ENCODE measurements at places on chromosomes 16 and 17.

GRCh38 chr17:73690676-73691075 is 46.4 kb upstream of the SDK2 start:
- no peak for DNase-seq

GRCh38 chr17:47318197-47318918 is 5.4 kb upstream of the EFCAB13 start:
- no peak for DNase-seq

DNA sequence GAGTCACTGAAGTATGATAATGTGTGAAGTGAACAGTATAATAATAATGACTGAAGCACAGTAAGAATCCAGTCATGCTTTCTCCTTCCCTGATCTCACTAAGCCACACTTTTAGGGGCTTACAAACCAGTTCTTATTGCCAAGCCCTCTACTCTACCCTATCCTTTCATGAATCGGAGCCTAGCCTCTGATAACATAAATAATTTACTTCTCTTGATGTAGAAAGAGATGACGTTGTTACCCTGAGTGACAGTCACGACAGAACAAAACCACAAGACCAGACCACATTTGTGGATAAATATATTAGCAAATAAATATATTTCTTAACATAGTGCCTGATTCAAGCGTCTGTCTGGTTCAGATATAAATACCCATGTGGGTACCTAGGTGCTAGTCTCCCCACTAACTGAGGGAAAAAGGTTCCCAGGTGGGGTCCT is 1.4 kb upstream of the SUPT4H1 start:
- no peak for DNase-seq

- no peak for DNase-seq
Measured at GRCh38 chr16:67537270-67537635, 8.6 kb downstream of the RIPOR1 start.

GRCh38 chr16:87460936-87461335 is 31.9 kb downstream of the ZCCHC14 start:
- no peak for DNase-seq

DNA sequence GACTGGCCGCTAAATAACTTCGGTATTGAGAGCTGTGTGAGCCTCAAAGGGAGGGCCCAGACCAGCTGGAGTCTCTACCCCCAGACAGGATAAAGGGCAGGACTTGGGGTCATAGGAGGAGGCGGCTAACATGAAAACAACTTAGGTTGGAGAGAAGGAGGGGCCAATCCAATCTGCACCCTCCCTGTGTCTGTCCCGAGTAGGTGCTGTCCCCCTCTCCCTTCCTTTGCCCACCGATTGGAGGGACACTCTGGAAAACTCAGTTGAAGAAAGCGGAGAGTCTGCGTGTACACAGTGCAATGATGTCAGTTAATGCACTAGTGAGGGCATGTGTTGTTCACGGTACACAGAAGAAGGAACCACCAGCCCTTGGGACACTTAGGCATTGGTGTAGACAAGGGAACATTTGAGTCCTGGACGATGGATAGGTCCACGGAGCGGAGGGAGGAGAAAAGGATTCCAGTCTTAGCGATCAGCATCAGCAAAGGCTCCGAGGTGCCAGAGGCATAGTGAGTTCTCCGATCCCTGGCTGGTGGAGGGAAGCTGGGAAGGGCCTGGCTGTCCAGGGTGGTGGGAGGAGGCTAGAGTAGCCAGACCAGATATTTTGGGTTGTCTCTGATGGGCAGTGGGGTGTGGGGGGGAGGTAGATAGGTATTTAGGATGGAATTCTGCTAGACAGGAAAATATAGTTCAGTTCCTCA is 761 bp downstream of the NOL3 start:
- DNase-seq: no peak

GRCh38 chr17:5464717-5465507 is 3.9 kb downstream of the DHX33 start:
- no peak for DNase-seq

DNA sequence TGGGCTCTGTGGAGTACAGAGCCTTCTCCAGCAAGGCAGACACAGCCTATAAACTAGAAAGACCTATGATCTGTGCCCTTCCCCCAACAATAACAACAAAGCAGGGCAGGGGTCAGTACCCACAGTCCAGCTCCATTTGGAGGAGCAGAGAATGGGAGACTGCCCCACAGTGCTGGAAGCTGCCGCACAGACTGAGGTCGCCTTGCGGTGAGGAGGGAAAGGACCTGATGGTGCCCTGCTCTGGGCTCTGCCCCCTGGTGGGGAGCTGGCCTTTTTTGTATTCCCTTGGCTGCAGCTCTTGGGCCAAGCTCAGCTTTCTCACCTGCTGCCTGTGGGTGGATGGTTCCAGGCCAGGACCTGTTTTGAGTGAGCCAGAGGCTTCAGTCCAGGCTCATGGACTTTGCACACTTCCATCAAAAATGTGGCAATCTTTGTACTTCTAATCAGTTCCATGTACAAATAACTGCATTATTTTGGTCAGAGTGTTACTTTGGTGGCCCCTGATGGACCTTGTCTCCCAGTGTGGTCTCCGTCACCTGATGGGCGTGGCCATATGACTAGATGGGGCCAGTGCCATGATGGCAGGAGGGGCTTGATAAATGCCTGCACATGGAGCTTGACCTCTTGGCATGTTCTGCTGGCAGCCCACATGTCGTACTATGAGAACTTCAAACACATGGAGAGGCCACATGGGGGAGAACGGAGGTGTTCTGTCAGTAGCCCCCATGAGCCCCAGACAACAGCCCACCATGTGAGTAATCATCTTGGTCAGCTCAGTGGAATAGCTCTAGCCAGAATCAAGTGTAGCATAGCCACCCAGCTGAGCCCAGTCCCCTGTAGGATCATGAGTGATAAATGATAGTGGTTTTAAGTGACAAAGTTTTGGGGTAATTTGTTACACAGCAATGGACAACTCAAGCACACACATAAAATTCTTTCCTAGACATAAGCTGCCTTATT is 24.2 kb downstream of the B9D1 start:
- DNase-seq: peak; percentile 57

DNA sequence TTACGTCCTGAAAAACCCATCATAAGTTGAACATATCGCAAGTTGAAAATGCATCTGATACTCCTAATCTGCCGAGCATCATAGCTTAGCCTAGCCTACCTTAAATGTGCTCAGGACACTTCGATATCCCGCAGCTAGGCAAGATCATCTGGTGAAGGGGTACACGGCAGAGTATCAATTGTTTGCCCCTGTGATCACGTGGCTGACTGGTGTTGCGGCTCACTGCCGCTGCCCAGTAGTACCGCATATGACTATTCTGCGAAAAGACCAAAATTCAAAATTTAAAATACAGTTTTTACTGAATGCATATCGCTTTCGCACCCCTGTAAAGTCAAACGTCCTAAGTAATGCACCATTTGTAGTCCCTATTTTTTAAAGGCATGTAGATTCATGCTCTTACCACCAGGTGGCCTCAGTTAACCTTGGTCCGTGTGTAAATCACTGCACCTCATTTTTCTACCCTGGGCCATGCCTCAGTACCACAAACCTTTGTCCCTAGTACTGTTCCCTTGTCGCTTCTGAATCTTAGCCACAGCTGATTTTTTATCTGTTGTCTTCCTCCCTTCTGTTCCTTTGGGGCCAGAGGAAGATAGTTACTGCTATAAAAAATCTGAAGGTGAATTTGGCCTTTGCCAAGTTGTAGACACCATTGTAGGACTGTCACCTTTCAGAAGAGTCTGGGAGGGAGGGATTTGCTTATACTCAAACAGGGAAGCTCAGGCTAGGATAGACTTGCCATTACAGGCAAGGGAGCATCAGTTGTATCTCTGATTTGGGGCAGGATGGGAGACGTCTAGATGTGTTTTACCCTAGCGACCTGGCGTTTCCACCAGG is 34.4 kb downstream of the WWP2 start:
- DNase-seq: no peak

- DNase-seq: no peak
Measured at GRCh38 chr16:2296661-2297505, 29.0 kb upstream of the RNPS1 start.

- no peak for DNase-seq
Measured at GRCh38 chr17:20063665-20064648, 54.8 kb downstream of the SPECC1 start.

DNA sequence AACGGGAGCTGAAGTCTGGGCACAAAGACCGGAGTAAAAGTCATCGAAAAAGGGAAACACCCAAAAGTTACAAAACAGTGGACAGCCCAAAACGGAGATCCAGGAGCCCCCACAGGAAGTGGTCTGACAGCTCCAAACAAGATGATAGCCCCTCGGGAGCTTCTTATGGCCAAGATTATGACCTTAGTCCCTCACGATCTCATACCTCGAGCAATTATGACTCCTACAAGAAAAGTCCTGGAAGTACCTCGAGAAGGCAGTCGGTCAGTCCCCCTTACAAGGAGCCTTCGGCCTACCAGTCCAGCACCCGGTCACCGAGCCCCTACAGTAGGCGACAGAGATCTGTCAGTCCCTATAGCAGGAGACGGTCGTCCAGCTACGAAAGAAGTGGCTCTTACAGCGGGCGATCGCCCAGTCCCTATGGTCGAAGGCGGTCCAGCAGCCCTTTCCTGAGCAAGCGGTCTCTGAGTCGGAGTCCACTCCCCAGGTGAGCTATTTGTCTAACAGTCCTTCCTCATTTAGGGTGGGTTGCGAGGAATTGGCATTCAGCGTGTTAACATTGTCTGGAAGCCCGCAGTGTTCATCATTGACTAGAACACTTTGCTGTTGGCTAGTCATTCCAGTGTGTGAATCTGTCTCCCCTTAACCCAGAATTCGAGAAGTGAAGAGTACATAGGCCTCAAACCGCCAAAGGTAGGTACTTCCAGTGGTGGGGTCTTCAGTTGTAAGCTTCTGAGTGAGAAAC is 1.5 kb downstream of the CDK12 start:
- DNase-seq: no peak

- no peak for DNase-seq
Measured at GRCh38 chr17:17723354-17724261, 42.4 kb downstream of the RAI1 start.

DNA sequence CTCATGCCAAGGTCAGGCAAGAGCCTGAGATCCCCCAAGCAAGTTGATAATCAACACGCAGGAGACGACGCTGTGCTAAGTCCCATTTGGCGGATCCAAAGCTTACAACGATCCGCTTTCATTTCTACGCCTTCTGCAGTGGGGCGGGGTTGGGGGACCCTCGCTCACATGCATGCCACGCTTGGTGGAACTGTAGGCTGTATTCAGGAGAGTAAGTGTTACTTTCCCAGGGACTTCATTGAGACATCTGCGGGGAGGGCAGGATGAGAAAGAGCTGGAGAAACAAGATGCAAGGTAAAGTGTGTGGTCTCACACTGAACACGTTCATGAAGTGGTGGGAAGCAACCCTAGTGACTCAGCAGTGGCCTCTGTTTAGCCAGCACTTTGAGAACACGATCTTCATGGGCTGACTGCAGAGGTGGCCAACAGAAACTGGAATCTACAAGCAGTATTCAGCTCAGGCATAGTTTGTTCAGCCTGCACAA is 100.5 kb downstream of the XYLT1 start:
- DNase-seq: no peak

- no peak for DNase-seq
Measured at GRCh38 chr16:79505344-79505743, 95.2 kb downstream of the MAF start.

- no peak for DNase-seq
Measured at GRCh38 chr16:83969771-83970429, 1.9 kb downstream of the NECAB2 start.

Data from progenitor cell of endocrine pancreas (in vitro differentiated cells).